ENCODE measurements at places on chromosomes 6 and 20.

DNA sequence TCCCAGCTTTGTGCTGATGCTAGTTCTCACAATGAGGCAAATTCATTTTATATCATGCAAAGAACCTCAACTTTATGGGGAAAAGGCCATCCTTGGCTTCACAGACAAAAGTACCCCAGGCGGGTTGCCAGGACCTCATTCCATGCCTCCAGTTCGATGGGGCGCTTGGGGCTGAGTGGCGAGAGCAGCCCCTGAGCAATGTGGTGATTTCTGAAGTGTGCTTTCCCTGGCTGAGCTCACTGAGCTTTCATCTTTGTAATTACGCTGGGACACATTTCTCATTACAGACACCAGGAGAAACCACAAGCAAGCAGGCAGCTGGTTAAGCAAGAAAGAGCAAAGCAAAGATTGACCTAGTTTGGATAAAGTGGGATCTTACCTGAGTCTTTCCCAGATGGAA lies 301.5 kb upstream of the CDH4 start:
- no peak for DNase-seq

- DNase-seq: no peak
Observed at GRCh38 chr20:52962183-52962582, 10.0 kb upstream of the TSHZ2 start.

- no peak for DNase-seq
Observed at GRCh38 chr20:9136114-9136513, 67.2 kb downstream of the PLCB4 start.

DNA sequence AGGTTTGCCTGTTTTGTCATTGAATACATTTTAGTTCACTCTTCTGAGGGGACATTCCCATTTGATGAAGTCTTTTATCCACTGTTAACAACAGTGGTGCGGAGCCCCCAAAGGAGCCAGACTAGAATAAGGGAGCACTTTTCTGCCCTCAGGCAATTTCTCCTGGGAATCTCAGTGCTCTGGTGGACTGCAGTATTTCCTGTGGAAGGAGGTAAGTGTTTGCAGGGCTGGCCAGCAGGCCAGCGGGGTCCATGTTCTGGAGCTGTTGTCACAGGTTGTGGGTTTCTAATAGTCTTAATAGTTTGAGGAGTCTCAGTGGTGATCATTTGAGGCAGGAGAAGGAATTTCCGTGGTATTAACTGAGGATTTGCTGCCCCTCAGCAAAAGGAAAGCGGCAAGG lies 83.5 kb downstream of the ASXL1 start:
- DNase-seq: no peak

DNA sequence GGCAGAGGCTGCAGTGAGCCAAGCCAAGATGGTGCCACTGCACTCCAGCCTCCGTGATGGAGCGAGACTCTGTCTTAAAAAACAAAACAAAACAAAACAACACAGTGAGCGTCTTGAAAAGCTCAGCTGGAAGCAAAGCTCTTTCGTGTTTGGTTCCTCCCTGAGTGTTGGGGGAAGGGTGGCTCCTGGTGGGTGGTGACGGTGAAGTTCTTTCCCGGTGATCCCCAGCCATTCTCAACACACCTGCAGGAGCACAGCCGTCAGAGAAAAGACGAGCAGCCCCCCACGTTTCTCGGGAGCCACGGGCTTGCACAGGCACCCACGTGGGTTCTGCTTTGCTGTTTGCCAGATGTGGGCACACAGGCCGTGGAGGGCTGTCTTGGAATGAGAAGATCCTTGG lies 3.2 kb downstream of the BHLHE23 start:
- DNase-seq: no peak

DNA sequence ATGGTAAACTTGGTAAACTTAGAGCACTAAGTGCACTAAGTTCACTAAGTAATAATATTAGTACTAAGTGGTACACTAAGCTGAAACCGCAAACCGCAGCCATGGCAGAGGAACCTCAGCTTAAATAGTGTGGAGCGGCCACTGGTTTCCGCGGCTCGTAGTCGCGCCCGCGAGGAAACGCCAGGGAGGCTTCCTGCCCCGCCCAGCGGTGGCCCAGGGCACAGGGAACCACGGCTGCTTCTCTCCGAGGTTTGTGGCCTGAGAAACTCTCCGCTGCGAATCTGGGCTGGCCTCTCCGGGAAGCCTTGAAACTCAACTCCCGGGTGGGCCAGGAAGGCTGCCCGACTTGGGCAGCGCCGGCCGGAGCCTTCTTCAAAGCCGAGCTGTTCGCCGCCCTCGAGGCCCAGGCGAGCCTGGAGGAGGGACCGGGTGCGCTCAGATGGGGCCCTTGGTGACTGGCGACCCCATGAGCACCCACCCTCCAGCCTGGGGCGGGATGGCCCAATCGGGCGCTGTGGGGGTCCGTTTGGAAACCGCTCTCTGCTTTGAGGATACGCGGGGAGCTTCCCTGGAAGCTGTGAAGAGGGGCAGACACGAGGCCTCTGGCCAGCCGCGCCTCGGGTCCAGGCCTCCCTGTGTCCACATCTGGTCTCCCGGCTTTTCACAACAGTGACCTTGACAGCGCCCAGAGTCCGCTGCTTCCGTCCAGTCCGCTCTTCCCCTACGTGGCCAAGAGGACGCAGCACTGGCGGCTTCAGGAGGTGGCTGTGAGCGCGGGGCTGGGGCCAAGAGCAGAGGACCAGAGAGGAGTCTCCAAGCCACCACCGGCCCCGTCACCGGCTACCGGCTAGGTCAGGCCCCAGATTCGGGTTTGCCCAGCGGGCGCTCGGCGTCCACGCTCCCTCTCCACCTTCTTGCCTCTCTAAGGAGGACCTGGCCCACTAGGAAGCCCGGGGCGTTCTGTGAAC lies 25.4 kb upstream of the HLA-E start:
- DNase-seq: no peak

DNA sequence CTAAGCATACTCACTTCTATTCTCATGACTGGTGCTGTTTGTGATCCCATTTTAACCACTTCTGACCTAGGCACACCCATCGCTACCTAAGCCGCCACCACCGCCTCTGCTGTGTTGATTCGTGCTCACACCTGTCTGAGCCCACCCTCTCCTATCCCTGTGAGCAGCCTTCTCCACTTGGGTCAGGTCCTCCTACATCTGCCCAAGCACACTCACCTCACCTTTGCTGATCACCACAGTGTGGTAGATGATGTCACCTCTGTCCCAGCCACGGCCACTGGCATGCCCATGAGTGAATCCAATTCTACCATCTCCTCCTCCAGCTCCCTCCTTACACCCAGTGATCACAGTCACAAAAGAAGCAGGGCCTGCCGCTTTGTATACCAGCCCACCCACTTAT lies 20.8 kb downstream of the MUC22 start:
- no peak for DNase-seq

DNA sequence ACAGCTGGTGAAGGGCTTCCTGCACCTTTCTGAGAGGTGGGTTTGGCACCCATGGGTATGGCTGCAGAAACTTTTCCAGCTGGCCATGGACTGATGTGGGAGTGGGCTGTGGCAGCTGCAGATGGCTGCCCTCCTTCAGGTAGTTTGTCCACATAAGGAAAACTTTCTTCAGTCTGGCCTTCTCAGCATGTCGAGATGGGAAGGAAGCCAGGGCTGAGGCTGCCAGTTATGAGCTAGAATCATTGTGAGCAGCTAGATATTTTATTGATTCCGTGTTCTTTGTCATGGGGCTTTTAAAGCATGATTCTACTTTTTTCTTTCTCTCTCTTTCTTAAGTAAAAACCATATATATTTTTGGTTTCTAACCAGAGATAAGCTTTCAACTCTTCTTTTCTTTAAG lies 16.6 kb downstream of the NKX2-4 start:
- DNase-seq: no peak

DNA sequence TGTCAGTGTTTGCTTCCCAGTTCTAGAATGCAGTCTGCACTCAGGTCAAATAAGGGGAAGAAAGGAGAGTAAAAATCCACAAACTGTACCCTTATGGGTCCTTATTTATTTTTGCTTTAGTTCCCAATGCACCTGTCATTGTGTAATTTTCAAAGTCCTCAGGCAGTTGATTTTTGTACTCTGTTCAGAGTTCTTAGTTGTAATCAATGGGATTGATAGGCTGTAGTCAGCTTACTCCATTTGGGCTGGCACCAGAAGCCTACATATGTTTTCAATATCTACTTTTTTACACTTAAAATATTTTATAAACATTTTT lies 18.6 kb downstream of the AIG1 start:
- DNase-seq: no peak

- no peak for DNase-seq
Observed at GRCh38 chr6:51213811-51214210, 395.1 kb downstream of the TFAP2B start.

GRCh38 chr20:44527716-44528199 lies 5.9 kb upstream of the SERINC3 start:
- no peak for DNase-seq

GRCh38 chr20:53940907-53941545 lies 129.4 kb downstream of the BCAS1 start:
- DNase-seq: peak; percentile 53

DNA sequence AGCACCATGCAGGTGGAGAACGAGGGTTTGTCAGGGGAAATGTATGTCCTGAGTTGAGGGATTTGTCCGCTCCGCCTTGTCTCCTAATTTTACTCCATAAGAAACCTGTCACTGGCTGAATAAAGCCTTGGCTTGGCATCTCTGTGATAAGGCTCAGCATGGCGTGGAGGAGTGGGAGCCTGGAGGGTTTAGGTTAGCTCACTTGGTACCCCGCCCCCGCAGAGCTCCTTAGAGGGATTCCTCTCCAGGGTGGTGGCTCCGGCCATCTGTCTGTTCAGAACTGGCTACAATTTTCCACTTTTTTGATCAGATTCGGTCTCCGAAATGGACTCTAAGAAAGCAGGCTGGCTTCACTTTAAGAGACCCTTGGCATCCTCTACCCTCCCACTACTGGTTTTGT lies 192.2 kb upstream of the SYNDIG1 start:
- DNase-seq: no peak

- no peak for DNase-seq
Observed at GRCh38 chr6:52013035-52013434, 74.4 kb downstream of the PKHD1 start.

GRCh38 chr6:153947808-153948447 lies 91.1 kb upstream of the OPRM1 start:
- DNase-seq: peak; percentile 21

GRCh38 chr6:133699741-133700385 lies 189.1 kb upstream of the TCF21 start:
- DNase-seq: no peak
